ENCODE measurements at places on chromosomes 11 and 22. TPM values are rescaled to one million over a fixed set of nuclear protein-coding genes. Genes with fewer than 3 reads are reported as not detected.

Gene MRGPRE
- not detected for total RNA-seq

Gene MOGAT2
- not detected for total RNA-seq

Gene OR10A5
- not detected for total RNA-seq

Gene GAL3ST3
- 12.2 TPM for total RNA-seq

Gene POU2AF2
- not detected for total RNA-seq

Gene SMIM35
- not detected for total RNA-seq

Gene CDC45
- total RNA-seq: 8.6 TPM

Gene POU2AF1
- 0.46 TPM for total RNA-seq

Gene OR5P2
- total RNA-seq: 3.8 TPM

Gene OSBP
- total RNA-seq: 44.3 TPM

Gene NCF4
- total RNA-seq: not detected

Gene IGSF9B
- total RNA-seq: 23.0 TPM

Gene MB
- total RNA-seq: 8.5 TPM

Gene TMPRSS5
- total RNA-seq: 2.8 TPM

Gene GGTLC2
- not detected for total RNA-seq

Gene OR52I1
- total RNA-seq: not detected

GRCh38 chr11:44382118-44382517, 72.2 kb upstream of the ALX4 start:
- DNase-seq: no peak

DNA sequence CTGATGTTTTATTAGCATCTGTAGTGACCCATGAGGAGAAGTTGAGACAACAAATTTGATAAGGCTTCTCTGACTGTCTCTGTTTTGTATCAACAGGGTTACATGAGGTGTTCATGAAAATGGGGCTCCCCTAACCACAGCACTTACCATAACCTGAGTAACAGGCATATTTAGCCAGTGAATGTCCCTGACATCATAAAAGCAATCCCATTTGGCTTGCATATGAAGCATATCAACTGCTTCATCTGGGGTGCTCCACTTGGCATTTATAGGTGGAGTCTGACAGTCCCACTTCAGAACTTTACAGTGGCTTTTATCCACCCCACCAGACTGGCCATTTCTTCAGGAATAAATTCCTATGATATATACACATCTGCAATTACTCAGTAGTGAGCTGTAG, 257.6 kb downstream of the LUZP2 start:
- DNase-seq: no peak

DNA sequence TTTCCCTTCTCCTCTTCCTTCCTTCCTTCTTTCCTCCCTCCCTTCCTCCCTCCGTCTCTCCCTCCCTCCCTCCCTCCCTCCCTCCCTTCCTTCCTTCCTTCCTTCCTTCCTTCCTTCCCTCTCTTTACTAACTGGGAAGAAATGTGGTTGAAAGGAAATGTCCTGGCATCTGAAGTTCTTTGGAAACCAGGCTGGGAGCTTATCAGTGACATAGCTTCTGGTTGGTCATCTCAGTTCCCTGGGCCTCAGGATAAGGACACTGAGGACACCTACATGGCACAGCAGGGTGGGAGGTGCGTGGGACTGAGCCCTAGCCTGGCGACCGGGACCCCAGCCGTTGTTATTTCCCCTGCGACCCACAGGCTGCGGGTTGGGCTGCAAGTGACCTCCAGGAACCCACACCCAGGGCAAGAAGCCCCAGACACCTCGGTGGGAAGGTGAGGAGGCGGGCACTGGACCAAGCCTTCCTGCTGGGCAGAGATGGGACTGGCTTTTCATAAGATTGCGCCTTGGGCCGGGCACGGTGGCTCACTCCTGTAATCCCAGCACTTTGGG, 1486.5 kb downstream of the TBC1D22A start:
- DNase-seq: peak; percentile 34

DNA sequence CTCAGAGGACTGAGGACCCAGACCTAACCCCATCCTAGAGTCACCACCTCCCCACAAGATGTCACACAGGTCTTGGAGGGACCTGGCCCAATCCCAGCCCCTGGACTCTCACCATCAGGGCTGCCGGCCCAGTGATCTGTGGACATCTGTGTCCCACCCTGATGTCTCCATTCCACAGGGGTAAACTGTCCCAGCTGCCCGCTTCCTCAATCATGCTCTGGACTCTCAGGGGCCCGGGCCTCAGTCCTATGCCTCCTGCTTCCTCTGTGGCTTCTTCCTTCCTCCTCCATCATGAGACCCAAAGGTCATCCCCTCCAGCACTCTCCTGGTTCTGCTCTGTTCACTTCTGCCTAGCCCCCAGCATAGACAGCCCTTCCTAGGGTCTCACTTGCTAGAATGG, 32.2 kb downstream of the ARAP1 start:
- DNase-seq: no peak

DNA sequence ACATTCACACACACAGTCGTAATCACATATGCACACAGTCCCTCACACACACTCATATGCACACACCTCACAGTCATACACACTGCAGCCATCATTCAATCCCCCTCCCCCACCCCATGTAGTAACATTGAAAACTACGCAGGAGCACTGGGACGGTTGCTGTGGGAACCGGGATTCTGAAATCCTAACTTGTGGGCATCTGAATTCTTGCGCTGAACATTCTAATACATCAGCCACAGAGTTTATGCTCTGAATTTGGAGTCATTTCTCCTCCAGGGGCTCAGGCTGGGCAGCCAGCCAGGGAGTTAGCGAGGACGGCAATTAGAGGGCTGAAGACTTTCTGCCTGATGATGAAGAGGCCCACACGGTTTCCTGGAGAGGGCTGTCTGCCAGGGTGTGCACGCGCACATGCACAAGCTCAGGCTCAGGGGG, 32.7 kb downstream of the CD6 start:
- DNase-seq: no peak

- DNase-seq: no peak
Observed at GRCh38 chr22:37047006-37047405, 4.5 kb upstream of the KCTD17 start.

DNA sequence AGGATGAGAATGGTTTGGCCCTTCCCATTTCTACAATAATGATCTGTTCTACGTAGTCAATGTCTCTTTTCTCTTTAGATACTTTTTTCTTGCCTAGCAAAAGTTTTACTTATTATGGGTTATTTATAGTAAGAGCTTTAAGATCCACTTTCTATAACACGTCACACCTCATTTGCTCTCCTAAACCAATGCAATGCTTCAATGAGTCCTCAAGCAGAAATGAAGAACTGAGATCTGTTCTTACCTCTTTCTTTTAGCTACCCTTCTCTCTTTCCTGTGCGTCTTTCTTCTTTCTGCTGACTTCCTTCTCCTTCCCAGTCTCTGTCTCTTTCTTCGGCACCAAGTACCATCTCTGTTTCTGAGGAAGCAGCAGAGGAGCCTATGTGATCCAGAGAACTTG, 61.8 kb downstream of the SNX19 start:
- no peak for DNase-seq

DNA sequence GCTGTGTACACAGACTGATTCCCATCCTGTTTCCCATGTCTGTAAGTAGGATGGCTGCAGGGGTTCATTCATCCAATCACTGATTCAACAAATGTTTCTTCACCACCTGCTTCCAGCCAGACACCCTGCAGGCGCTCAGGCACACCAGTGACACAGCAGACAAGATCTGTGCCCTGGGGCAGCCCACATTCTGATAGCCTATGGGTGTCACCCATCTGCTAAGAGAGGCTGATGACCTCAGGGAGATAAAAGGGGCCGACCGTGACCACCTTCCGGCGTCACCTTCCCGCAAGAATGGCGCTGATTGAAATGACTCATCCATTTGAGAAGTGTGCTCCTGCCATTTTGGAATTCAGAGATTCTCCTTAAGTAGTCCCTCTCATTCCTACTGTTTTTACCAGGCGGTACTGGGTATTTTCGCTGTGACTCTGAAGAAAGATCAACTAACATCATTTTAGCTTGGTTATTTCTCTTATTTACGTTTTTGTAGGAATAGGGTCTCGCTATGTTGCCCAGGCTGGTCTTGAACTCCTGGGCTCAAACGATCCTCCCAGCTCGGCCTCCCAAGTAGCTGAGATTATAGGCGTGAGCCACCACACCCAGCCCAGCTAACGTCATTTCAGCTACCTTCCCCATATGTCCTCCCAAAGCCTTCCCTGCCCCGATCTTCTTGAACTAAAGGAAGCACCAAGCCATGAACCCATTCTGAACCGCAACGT, 73.2 kb upstream of the BID start:
- peak; percentile 62 for DNase-seq

- DNase-seq: no peak
Observed at GRCh38 chr22:40678493-40679248, 613 bp upstream of the MCHR1 start.

GRCh38 chr11:78535027-78535426, 39.6 kb downstream of the NARS2 start:
- no peak for DNase-seq

DNA sequence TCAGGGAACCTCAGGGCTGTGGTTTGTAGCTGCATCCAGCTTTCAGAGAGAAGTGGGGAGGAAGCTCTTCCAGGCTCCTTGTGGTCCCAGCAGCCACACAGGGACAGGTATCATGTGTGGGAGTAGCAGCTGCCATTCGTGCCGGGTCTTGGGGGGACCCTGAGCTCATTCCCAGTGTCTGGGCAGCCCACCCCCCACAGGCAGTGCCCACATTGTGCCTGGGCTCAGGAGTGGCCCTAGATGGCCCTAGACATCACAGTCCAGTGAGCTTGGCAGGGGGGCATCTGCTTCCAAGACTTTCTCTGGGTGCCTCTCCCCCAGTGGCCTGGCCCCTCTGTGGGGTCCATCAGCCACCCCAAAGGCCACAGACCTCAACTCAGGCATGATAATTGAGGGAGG, 619.7 kb downstream of the BRD1 start:
- DNase-seq: no peak

GRCh38 chr11:9330387-9331384, 16.3 kb upstream of the TMEM41B start:
- no peak for DNase-seq

- DNase-seq: no peak
Observed at GRCh38 chr22:39238966-39239505, 5.7 kb downstream of the PDGFB start.

GRCh38 chr22:33247758-33248157, 189.6 kb upstream of the SYN3 start:
- no peak for DNase-seq

- DNase-seq: peak; percentile 87
Observed at GRCh38 chr11:68128682-68129327, 7.6 kb upstream of the CHKA start.

GRCh38 chr22:20422271-20423007, 15.2 kb downstream of the SCARF2 start:
- DNase-seq: no peak

- no peak for DNase-seq
Observed at GRCh38 chr22:25837288-25837900, 95.4 kb downstream of the MYO18B start.

GRCh38 chr22:41501209-41501608, 32.3 kb downstream of the ACO2 start:
- no peak for DNase-seq

DNA sequence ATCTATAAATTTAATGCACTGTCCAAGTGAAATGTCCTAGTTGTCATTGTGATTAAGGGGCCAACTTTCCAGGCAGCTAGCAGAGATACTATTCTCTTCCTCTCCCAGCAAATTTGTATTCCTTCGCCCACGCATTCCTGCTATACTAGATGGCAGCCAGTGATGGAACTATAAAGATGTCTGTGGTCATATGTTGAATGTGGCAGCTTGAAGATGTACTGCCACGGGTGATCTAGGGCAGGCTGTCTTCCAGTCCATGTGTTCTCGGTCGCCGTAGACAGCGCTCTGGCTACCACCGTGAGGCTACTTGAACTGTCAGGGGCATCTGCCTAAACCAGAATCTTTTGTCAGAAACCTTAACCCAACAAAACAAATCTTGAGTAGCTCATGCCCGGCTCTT, 8.3 kb upstream of the SIDT2 start:
- no peak for DNase-seq

DNA sequence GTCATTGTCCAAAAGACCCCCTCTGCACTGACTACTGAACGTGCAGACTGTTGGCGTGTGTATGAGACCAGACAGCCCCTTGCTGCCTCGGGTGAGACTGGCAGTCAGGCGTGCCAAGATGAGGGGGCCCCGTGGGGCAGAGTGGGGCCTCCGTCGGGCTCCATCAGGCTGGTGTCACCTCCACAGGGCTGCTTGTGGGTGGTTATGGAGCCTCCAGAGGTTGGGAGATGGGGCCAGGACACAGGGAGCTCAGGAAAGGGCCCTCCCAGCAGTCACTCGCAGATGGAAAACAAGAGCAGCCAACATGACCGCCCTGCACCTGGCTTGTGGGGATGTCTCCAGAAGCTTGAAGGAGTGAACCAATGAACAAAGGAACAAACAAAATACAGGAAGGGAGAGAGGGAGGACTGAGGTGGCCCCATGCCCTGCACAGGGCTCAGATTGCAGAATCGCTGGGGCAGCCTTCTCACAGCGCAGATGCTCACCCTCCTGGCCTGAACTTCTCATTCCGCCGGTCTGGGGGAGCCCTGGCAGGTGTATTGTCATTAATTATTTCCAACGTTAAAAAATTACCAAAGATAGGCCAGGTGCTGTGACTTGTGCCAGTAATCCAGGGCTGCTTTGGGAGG, 5.5 kb upstream of the PHLDA2 start:
- DNase-seq: no peak

DNA sequence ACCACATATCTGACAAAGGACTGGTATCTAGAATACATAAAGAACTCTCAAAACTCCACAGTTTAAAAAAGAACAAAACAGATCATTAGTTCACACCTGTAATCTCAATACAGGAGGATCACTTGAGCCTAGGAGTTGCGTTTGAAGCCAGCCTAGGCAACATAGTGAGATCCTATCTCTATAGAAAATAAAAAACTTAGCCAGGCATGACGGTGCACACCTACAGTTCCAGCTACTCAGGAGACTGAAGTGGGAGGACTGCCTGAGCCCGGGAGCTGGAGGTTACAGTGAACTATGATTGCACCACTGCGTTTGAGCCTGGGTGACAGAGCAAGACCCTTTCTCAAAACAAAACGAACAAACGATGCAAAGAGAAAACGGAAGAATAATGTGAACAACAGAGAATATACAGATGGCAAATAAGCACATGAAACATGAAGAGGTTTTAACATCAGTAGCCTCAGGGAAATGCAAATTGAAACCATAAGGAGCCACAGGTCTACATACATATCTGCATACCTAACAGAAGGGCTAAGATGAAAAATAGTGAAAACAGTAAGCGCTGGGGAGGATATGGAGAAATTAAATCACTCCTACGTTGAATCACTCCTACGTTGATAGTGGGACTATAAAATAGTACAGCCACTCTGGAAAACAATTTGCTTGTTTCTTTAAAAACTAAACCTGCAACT, 70.7 kb downstream of the DGCR2 start:
- DNase-seq: no peak

DNA sequence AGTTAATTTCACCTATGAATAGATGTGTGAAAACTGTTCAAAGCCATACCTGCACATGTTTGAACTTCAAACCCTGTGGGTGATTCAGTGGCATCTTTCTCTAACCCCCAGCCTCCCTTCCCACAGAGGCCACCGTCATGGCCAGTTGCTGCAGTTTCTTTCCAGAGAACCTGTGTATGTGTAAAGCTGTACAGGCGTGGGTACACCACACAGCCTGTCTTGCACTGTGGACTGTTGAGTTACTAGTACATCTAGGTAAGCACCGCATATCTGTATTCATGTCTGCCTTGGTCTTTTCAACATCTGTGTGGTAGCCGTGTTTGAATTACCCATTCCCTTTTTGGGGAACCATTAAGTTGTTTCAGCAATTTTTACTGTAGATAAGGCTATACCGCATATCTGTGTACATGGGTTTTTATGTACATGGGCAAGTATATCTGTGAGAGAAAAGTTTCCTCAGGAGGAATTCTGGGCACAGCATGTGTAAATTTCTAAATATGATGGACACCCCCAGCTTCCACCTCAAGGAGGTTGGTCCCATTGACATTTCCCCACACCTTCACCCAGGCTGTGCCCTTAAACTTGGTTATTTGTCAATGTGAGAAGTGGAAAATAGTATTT, 13.9 kb downstream of the NEAT1 start:
- no peak for DNase-seq
